ENCODE measurements at places on chromosomes 5 and 9.

GRCh38 chr9:20726144-20726543, 42.1 kb downstream of the FOCAD start:
- DNase-seq: no peak

DNA sequence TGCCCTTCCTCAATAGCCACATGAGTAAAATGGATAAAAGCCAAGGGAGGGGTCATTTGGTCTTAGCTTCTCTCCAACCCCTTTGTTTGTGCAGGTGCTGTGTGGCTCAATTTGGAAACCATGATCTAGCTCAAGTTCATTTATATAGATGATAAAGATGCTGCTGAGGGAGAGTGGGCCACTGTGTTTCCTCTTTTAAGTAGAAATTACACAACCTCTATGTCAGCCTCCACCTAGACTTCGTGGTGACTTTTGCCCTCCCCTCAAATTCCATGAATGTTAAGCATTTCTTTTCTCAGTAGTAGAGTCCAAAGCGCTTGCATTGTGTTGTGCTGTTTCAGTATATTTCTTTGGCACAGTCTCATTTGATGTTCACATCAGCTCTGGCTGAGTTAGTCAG, 241.4 kb downstream of the ARHGAP26 start:
- no peak for DNase-seq

GRCh38 chr9:76490249-76490990, 31.4 kb downstream of the GCNT1 start:
- no peak for DNase-seq

GRCh38 chr9:38439291-38439915, 15.1 kb upstream of the IGFBPL1 start:
- DNase-seq: no peak

GRCh38 chr5:125411071-125411743, 664.8 kb upstream of the ZNF608 start:
- no peak for DNase-seq

- DNase-seq: no peak
Observed at GRCh38 chr9:83362341-83362995, 175.7 kb downstream of the FRMD3 start.

DNA sequence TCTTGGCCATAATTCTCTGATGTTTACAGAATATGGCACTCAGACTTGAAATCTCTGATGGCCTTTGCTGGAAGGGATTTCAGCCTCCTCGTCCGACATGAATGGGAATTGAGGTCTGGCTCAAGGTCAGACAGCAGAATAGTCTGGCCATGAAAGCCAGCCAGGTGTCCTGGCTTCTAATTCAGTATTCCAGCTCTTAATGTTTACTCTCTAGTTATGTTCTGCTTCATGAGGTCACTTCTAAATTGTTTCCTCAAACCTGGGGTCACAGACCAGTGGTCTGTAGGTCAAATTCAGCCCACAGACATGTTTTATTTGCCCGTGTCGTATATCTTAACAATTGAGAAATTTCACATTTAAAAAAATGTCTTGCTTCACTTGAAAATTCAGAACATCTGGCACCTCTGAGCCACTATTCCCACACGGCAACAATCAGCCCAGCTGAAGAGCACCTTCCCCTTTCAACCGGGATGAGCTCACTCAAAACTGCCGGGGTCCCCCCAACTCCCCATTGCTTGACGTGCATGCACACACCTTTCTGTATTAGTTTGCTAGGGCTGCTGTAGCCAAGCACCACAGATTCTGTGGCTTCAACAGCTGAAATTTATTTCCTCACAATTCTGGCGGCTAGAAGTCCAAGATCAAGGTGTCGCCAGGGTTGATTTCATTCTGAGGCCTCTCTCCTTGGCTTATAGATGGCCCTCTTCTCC, 243.5 kb downstream of the ENC1 start:
- no peak for DNase-seq

DNA sequence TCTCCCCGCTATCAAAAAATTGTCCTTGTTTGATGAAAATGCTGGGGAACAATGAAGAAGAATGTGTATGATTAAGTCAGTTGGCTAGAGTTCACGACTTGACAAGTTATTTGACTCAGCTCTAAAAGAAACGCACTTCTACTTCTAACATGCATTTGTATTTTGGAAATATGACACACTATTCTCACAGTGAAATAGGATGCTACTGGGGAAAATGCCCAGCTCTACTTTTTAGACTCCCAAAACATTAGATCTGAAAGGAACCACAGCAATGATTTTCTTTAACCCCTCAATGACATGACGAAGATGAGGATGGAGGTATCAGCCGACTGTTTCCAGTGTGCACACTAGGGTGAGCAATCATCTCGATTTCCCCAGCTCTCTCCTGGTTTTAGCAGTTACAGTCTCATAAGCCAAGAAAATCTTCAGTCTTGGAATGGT, 83.6 kb upstream of the PCSK1 start:
- DNase-seq: no peak

GRCh38 chr9:109893241-109893640, 113.2 kb downstream of the PALM2AKAP2 start:
- DNase-seq: no peak

- no peak for DNase-seq
Observed at GRCh38 chr9:112970939-112971338, 41.1 kb downstream of the ZNF883 start.

DNA sequence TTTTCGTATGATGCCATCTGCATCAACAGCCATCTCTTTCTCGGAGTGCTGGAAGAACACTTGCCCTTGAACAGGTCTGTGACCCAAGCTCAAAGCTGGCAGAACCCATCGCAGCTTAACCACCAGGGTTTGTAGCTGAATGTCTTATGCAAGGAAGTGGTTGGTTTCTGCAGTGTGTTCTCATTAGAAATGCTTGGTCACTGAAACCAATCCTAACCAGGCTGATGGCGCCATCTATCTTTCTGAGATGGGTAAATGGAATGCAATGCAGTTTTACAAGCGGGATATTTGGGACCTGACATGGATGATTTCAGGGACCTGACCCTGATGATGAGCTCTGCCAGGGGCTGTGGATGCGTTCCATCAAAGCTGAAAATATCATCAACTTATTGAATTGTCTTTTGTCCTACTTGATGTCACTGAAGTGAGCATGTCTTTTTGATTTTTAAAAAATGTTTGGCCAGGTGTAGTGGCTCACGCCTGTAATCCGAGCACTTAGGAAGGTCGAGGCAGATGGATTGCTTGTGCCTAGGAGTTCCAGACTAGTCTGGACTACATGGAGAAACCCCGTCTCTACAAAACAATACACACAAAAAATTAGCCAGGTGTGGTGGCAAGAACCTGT, 28.7 kb downstream of the DMRT3 start:
- DNase-seq: peak; percentile 5

GRCh38 chr5:66306844-66307315, 162.8 kb downstream of the SREK1 start:
- DNase-seq: no peak

DNA sequence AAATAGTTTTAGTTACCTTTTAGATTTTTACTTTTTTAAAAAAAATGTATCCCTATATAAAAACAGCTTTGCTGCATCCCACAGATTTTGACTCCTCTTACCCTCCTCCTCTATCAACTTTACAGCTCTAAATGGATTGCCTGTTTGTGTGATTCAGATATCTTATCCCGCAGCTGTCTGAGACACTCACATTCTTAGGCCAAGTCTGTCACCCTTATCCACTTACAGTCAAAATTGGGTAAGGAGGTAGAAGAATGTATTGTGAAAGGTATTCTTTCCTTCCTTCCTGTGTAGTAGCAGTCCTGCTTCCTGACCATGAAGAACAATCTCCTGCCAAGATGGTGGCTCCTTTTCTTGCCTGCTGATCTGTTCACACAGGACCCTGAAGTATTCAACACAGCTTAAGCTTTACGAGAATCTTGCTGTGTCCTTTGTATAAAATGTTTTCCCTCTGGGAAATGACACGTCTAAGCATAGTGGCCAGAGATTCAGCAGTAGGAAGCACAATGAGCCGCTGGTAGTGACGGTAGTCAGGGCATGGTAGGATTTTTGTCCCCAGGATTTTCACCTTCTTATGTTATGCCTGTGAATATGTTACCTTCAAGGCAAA, 67.7 kb upstream of the ST8SIA4 start:
- DNase-seq: no peak

DNA sequence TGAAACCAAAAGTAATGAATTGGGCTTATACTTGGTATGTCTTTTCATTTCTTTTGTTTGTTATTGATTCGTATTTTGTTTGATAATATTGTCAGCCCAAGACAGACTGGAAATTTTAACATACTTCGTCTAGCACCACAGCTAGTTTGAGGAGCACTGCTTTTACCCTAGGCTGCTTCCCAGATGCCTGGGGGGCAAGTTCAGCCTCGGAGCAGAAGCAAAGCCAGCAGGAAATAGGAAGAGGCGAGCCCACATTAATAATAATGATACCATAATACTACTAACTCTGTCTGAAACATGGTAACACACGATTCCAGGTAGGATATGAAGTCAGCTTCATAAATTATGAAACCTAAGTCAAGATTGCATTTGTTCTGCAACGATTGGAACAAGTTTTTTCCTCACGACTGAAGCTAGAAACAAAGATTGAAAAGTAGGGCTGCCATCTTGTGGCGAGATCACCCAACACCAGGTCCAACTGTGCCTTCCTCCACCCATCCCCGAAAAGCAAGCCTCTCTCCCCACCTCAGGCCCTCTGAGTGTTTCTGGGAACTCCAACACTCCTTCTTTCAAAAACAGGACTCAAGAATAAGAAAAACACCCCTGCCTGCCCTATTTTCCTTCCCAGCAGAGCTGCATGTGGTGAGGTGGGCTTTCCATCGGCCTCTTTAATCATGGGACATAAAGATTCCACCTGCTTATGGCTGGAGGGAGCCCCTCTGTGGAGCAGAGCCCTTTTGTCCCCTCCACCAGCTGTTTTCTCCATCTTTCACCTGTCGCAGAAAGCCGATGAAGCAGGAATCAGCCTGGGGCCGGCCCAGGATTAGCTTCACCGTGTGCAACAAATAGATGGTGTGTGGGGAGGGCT, 236.4 kb downstream of the CAAP1 start:
- peak; percentile 7 for DNase-seq

DNA sequence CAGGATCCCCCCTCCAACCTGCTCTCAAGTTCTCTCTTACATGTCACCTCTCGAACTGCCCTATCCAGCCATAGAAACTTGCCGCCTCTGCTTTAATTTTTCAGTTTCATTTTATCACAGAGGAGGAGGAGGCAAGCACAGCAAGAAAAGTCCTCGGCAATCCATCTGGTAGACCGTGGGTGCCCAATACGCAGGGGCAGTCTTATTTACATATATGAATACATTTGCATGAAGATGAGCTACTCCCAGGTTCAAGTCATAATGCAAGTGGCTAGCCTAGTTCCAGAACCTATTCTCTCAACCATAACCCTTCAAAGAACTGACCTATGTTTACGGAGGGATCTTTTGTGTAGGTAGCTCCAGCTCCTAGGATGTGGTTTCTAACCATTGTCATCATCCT, 223.2 kb upstream of the PANK3 start:
- DNase-seq: no peak

GRCh38 chr9:129887334-129888292, 52.4 kb downstream of the USP20 start:
- peak; percentile 58 for DNase-seq

GRCh38 chr9:36731068-36731956, 158.6 kb downstream of the MELK start:
- no peak for DNase-seq

DNA sequence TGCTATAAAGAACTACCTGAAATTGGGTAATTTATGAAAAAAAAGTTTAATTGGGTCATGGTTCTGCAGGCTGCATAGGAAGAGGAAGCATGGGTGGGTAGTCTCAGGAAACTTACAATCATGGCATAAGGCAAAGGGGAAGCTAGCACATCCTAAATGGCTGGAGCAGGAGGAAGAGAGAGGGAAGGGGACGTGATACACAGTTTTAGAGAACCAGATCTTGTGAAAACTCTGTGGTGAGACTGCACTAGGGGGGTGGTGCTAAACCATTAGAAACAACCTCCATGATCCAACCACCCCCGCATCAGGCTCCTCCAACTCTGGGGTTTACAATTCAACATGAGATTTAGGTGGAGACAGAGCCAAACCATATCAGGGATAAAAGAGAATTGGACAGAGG, 624.2 kb downstream of the PRR16 start:
- no peak for DNase-seq

- DNase-seq: no peak
Observed at GRCh38 chr5:170108266-170108785, 2.6 kb downstream of the FOXI1 start.

DNA sequence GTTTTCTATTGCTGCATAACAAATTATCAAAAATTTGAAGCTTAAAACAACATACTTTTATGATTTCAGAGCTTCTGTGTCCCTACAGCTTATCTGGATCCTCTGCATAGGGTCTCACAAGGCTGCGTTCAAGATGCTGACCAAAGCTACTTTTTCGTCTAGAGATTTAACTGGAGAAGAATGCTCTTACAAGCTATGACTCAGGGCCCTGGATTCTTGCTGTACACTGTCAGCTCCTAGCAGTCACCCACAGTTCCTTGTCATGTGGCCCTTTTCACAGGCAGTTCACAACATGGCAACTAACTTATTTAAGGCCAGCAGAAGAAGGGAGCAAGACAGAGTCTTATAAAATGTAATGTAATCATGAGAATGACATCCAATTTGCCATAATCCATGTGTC, 70.8 kb upstream of the FAM174A start:
- no peak for DNase-seq

- DNase-seq: no peak
Observed at GRCh38 chr5:50995285-50995942, 329.0 kb downstream of the PARP8 start.

GRCh38 chr5:154288145-154288544, 97.6 kb downstream of the GALNT10 start:
- DNase-seq: no peak
